ENCODE measurements at places on chromosomes 7 and 10.

DNA sequence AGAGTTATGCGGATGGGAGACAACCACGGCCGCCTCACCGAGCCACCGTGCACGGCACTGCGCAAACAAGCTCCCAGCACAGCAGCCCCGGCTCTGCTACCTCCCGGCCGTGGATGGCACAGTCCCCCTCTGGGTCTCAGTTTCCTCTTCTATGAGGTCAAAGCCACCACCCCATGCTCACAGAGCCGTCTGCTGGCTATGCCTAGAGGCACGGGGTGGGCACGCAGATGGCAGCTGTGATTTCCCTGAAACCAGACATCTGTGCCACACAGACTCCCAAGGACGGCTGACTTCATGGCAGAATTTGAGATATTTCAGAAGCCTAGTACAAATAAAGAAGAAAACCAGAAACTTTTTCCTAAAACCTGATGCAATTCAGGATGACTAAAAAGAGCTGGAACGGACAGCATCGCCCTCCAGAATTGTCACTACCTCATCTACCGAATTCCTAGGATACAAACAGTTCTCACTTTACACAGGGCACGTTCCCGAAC lies 73.2 kb downstream of the AMZ1 start:
- no peak for DNase-seq

DNA sequence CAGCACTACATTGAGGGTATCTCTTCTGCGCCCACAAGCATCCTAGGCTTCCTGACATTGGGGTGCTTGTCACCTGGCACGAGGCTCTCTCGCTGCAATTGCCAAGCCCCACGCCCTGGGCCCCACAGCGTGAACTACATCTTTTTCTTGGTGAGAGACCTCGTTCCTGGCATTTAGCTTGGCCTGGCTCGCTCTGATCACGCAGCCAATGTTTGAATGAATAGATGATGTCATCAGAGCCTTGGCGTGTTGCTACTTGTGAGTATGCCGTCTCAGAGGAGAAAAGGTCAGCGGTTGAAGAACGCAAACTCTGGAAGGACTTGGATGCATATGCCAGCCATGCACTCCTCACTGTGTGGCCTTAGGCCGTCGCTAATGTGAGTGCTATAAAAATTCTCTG lies 150.2 kb upstream of the AUTS2 start:
- DNase-seq = no peak

DNA sequence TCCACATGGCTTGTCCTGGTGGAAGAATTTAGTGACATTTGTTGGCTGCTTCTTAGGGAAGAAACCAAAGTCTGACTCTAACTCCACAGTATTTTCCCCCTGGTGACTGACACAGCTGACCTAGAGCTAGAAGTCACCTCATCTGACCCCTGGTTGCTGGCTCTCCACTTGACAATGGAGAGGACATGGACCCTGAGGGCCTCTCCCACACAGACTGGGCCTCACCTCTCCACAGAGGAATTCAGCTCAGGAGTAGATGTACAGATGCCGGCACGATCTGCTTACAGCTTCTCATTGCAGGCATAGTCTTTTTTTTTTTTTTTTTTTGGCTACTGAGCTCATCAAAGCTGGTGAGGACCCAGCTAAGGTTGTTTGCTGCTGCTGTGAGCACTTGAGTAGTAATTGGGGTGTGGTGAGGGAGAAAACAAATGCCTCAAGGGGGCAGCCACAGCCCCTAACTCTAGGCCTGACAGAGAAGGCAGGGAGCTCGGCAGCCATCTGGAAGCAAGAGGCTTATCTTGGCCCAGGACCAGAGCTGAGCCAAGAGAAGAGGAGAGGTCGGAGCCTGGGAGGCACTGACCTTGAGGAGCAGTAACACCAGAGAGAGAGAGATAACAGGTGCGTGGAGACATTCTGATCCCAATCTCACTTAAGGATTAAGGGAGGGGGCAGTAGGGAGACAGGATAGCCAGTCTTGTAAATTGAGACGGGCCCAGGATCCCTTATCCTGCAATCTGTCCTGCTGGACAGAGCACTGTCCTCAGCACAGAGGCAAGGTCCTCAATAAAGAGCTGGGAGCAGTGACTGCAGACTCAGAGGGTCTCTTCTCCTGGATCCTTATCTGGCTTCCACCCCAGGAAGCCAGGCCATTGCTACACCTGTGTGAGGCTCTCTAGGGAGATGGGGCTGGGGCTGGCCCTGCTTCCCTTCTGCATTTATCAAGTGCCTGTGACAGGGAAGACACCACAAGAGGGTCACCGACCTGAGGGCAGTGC lies 9.4 kb downstream of the PRSS58 start:
- DNase-seq = no peak

GRCh38 chr7:79806161-79806734 lies 328.4 kb upstream of the GNAI1 start:
- DNase-seq = no peak

- no peak for DNase-seq
These were observed 2.2 kb upstream of the DNAAF5 start for GRCh38 chr7:724298-724697.

- DNase-seq = no peak
These were observed 61.6 kb downstream of the NAMPT start for GRCh38 chr7:106223156-106223555.

- DNase-seq = no peak
These were observed 102.7 kb downstream of the CUBN start for GRCh38 chr10:17026686-17027485.

Measured in posterior vena cava (tissue), 2 donors.